NCI-H2081 treated with DMSO at 0.1 percent for 48 hours (cell line): ENCODE measurements at places on chromosomes 2 and 18.

- no peak for DNase-seq
Observed at GRCh38 chr2:43448822-43449110, 147.1 kb downstream of the THADA start.

GRCh38 chr2:27211943-27212625 lies at the start of the genes ATRAID and SLC5A6:
ATRAID (plus strand) TSS chr2:27212041; CDS start chr2:27212369, 328 bp downstream.
SLC5A6 (minus strand) TSS chr2:27212268; CDS start chr2:27207650, 4,618 bp downstream.
- DNase-seq = peak; percentile 59

GRCh38 chr2:36889795-36890194 lies 76.5 kb downstream of the STRN start:
- DNase-seq = no peak

GRCh38 chr2:66821168-66821567 lies 386.2 kb downstream of the MEIS1 start:
- DNase-seq = no peak

GRCh38 chr18:78363556-78364387 lies 615.8 kb upstream of the SALL3 start:
- no peak for DNase-seq

DNA sequence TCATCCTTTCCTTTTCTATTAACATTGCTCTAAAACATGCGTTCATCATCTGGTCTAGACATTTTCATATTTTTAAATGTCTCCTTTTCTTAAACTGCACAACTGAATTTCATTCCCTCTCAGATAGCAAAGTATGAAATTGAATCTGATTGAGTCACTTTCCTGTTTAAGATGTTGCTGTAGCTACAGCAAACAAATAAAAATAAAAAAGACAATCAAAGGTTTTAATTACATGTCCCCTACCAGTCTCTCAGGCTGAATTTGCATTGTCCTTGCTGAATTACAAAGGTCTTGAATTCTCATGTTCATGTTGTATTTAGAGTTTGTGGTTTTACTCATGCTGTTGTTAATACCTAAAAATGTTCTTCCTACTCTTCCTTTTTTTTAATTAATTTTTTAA lies 537.9 kb upstream of the LRATD1 start:
- peak; percentile 58 for DNase-seq

DNA sequence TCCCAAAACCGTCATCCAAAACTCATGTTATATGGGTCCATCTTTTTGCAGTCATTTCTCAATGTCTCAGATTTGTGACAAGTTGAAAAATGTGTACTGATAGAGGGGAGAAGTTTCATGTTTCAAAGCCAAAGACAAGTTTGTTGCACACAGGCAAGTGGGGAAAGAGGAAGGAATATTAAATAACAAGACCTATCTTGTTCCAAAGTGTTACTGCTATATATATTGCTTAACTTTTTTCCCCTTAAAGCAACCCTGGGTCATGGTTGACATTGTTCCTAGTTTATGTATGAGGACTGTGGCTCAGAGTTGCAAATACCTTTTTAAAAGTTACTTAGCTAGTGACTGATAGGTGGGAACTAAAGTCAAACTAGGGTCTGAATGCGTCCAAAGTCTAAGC lies 1.7 kb downstream of the ITGA4 start:
- no peak for DNase-seq

DNA sequence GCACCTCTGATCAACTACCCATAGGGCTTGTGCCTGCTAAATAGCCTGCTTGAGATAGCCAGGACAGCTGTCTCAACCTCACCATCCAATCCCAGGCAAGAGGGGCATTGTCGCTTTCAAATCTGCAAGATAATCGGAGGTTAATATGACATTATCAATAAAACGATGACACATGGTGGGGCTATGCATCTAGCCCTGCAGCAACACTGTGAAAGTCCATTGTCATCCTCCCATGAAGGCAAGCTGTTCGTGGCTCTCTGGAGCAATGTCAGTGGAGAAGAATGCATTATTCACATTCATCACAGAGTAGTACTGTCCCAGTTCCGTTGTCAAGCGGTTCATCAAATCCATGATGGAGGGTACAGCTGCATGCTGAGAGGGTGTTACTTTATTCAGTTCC lies 18.9 kb upstream of the KLHL23 start:
- no peak for DNase-seq

- DNase-seq = no peak
Observed at GRCh38 chr2:23484767-23485166, 99.8 kb downstream of the KLHL29 start.

GRCh38 chr2:169397697-169398096 lies 35.4 kb upstream of the LRP2 start:
- no peak for DNase-seq

- no peak for DNase-seq
Observed at GRCh38 chr2:85972355-85972754, 83.6 kb upstream of the ST3GAL5 start.

DNA sequence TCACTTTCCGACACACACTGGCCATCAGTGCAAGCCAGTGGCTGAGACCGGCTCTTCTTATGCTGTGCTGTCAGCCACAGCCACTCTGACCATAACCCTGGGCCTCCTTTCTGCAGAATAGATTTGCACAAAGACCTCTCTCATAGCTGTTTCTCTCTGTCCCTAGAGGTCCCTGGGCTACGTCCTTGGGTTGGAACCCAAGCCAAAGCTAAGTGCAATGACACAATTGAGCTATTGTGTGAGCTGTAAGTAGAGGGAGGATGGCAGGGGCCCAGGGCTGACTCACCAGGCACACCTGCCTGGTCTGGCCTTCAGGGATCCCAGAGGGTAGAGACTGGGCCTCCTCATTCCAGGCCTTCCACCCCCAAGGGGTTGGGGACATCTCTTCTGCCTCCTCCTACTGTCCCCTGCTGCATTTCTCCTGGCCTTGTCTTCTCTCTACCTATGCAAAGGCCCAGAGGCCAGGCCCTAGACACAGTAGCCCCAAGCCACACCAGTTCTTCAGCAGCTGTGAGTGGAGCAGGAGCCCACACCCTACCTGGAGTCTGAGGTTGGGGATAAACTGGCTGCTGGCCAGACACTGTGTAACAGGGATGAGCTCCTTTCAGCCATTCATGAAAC lies 174.6 kb downstream of the NCK2 start:
- DNase-seq = no peak

DNA sequence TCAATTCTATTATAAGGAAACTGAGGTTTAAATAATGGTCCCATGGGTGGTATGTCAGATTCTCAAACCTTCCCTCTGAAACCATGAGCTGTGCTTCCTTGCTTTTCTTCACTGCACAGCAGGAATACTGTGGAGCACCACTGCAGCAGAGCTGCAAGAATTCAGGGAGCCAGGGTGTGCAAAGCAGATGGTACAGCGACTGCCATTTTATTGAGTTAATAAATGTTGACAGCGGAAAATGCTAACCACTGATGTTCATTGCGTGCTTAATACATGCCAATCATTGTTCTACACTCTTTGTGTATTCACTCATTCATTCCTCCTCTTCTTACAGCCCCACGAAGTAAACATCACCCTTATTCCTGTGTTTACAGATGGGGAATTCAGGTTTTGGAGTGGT lies 152.2 kb upstream of the THSD7B start:
- DNase-seq = no peak

GRCh38 chr2:33729353-33729752 lies 130.3 kb upstream of the FAM98A start:
- DNase-seq = no peak

- no peak for DNase-seq
Observed at GRCh38 chr18:51582551-51582950, 385.1 kb upstream of the MEX3C start.

DNA sequence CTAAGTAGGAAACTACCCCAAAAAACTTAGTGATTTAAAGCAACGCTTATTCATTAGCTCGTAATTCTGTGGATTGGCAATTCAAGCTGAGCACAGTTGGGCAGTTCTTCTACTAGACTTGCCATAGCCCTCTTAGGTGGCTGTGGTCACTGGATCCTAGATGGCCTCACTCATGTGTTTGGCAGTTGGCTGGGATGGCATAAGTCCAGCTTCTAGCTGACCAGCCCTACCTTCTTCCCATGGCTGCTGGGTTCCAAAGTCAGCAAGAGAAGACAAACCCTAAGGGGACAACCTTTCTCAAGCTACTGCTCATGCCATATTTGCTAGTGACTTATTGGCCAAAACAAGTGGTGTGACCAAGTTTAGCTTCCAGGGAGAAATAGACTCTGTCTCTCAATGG lies 95.3 kb downstream of the COPS8 start:
- no peak for DNase-seq

GRCh38 chr2:209519271-209519670 lies 95.4 kb downstream of the MAP2 start:
- no peak for DNase-seq

DNA sequence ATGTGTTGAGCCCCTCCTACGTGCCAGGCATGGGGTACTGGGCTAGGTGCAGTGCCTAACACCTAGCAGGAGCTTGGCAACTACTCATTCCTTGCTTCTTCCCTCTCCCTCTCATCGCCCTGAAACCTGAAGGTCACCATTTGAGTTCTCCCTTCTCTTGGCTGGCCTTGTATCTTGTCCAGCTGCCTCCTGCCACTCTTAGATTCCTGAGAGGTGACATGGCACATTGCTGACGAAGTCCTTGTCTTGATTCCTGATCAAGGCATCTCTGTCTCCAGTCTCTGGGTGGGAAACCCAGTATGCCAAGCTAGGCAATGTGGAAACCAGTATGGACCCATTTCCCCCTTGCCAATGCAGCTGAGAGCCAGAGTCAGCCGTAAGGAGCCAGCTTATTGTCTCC lies 9.0 kb upstream of the EFR3B start:
- DNase-seq = no peak

GRCh38 chr2:203948733-203949132 lies 12.2 kb downstream of the ICOS start:
- DNase-seq = no peak

DNA sequence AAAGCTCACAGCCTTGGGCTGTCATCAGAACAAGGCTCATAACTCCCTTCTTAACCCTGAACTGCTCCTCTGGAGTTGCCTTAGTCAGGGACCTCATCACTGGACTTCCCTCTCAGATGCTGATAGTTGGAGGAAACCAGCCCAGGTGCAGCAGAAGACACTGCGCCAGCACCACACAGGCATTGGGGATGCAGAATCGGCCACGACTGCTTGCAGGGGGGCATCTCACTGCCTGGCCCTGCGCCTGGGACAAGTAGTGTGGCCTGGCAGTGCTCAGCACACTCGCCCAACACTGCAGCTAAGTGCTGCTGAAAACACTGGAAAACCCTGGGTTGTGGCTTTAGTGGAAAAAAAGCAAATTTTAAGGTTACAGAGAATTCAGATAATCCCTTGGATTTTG lies 68.7 kb downstream of the NCK2 start:
- DNase-seq = no peak

- no peak for DNase-seq
Observed at GRCh38 chr2:205580212-205580987, 101.9 kb upstream of the NRP2 start.

DNA sequence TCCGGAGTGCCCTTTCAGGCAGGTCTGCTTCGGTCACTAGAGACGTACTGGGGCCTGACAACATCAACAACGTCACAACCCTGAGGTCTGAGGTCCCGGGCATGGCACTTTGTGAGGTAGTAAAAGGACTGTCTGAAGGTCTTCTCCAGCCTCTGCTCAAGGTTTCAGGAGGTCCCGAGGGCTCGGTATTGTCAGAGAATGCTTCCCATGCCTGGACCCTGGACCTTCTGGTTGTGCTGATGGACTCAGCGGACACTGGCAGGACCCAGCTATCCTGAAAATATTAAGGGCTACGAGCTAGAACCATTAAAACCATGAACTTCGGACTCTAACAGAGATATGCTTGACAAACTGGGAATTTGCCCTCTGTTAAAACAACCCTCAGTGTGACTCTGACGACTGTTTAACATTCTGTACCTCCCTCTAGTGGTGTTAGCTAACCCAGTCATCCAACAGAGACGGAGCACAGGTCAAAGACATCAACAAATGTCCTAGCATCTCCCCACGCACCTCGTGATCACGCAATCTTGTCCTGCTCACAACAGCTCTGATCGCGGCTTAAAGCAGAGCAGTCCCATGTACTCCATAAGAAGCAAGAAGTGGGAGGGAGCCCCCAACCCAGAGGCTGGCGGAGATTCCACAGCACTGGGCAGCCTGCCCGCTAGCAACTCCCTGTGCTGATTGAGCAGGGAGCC lies 96.5 kb downstream of the CCDC93 start:
- no peak for DNase-seq

DNA sequence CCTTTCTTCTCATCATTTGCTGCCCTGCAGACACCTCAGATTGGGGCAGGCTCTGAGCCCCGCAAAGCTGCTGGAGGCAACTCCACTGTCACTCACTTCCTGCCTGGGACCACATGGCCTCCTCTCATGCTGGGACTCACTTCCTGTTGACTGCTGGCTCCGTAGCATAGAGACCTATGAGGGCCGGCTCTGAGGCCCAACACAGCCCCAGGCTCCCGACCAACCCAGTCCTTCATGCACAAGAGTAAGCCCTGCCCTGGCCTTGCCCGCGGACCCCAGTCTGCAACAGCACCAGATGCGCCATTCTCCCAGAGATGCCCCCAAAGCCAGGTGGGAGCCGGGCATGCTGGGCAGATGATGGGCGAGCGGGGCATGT lies 55.7 kb downstream of the DNMT3A start:
- no peak for DNase-seq

GRCh38 chr18:67381608-67382150 lies 134.8 kb downstream of the DSEL start:
- no peak for DNase-seq

DNA sequence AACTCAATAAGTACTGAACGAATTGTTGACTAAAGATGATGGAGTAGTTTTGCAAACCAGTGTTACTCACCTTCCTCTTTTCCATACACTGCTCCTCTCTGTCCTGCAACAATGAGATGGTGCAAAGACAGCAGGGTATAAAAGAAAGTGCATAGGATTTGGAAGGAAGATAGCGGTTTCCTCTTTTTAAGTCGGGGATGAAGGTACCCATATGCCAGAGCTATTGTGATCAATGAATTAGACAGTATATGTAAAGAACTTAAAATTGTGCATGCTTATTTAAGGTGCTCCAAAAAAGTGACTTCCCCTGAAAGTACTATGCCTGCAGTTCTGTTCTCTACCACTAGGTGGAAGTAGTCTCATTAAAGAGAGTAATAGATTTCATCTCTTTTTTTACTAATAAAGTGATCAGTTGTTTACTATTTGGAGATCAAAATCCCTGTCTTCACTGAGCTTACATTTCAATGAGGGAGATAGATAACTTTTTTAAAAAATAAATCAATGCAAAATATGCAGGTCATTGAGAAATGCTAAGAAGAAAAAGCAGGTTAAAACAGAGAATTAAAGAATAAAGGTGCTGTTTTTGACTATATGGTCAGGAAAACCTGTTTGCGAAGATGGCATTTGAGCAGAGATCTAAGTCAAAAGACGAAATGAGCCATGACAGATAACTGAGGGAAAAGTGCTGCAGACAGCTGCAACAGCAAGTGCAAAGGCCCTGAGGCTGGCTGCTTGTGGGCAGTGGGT lies 339.7 kb upstream of the SLC14A2 start:
- no peak for DNase-seq

GRCh38 chr2:189621781-189622180 lies 39.5 kb upstream of the ASNSD1 start:
- DNase-seq = no peak

- no peak for DNase-seq
Observed at GRCh38 chr2:173590276-173590861, 235.7 kb downstream of the CDCA7 start.

- no peak for DNase-seq
Observed at GRCh38 chr2:85462322-85462721, 43.8 kb downstream of the SH2D6 start.

- DNase-seq = no peak
Observed at GRCh38 chr2:85799215-85799956, 45.6 kb downstream of the ATOH8 start.
